ENCODE measurements at places on chromosomes 7 and 10.

DNA sequence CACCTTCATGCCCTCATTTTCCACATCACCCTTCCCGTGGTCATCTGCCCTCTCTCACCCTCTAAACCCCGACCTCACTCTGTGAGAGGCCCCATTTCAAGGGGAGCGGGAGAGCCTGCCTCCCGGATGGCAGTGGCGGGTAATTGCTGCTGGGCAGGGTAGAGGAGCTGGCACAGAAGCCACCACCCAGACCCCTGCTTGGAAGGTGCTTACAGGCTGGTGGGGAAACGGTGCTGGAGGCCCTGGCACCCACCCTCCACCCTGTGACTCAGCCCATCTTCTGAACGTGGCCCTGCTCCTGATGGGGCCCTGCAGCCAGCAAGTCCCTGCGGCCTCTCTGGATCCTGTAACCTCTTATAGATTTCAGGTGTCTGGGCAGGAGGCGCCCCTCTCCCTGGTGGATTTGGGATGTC lies 10.6 kb upstream of the PWWP2B start:
- DNase-seq, result no peak

DNA sequence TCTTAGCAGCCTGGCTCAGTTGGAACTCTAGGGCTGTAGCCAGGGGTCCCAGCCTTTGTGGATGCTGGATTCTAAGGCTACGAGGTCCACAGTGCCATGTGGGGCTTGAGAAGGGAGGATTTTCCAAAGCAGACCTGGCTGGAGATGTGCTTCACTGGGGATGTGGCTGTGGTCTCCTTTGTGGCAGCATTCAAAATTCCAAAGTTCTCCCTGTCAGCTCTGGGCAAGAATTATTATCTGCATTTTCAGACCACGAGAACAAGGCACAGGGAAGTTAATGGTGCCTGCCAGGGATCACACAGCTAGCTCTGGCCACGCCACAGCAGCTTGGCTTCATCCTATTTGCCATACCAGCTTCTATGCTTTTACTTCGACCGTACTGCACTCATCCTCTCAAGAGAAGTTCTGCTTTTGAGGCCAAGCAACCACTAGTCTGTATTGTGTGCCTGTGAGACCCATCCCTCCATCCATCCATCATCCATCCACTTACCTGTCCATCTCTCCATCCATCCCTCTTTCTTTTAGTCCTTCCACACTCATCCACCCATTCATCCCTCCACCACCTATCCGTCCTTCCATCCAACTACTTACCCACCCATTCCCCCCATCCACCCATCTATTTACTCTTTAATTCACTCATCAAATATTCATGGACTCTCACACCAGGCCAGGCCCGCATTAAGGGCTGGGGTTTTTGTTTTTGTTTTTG lies 71.5 kb downstream of the ZMIZ1 start:
- no peak for DNase-seq

GRCh38 chr7:69599955-69600709 lies 1.9 kb downstream of the AUTS2 start:
- DNase-seq, result no peak

GRCh38 chr7:106788637-106789036 lies 76.4 kb upstream of the PIK3CG start:
- DNase-seq, result no peak

DNA sequence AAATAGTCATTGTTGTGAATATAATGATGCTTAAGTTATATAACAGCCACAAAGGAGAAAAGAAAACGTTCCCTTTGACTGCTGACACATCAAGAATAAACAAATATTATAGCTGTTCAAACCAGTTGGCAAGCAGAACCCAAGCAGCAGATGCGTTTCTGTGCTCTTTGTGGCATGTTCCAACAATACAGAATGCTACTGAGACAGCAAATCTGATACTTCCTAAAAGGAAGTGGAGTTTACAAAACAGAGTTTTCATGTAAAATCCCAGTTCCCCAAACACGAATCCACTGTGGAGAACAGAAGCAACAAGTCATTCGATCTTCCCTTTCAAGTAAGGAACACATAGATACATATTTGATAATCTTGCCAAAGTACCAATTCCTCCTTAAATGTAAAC lies 170.9 kb upstream of the ASAH2 start:
- no peak for DNase-seq

GRCh38 chr7:51634025-51634424 lies 317.4 kb upstream of the COBL start:
- DNase-seq, result no peak

GRCh38 chr10:106775127-106775526 lies 389.4 kb downstream of the SORCS1 start:
- no peak for DNase-seq

DNA sequence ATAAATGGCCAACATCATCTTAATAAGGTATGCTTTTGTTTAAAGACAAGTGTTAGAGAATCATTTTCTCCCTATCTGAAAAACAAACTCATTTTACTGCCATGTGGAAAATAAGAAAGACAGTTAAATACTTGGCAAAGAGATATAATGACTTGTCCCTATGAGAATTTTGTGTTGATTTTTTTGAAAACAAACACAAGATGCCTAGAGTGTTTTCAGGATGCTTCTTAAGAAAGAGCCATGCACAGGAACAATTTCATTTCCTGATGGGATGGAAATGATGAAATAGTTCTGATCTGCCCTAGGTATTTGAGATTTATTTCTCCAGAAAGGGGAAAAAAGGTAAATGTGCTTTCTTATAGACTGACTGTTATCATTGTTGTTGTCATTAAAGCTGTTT lies 237.5 kb upstream of the GNAI1 start:
- no peak for DNase-seq

GRCh38 chr7:81645435-81645834 lies 124.4 kb downstream of the HGF start:
- no peak for DNase-seq

- DNase-seq, result no peak
Measured at GRCh38 chr7:44433255-44434022, 57.0 kb downstream of the NUDCD3 start.

GRCh38 chr10:4652111-4653010 lies 173.6 kb upstream of the AKR1E2 start:
- no peak for DNase-seq

- no peak for DNase-seq
Measured at GRCh38 chr7:71507680-71508602, 376.0 kb downstream of the GALNT17 start.

DNA sequence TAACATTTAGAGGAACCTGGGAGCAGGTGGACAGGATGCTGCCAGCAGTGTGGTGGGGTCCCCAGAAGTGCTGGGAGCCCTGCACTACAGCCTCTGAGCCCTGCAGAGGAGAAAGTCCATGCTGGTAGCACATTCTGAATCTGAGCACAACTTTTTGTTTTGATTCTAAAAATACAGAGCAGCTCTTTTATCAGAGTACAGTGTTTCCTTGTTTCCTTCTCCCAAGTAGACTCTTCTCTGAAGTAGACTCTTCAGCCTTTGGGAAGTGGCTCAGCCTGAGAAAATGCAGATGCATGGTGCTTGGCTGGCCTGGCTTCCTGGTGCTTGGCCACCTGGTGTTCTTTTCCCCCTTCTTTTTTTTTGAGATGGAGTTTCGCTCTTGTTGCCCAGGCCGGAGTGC lies 9.1 kb downstream of the ADCY1 start:
- no peak for DNase-seq

DNA sequence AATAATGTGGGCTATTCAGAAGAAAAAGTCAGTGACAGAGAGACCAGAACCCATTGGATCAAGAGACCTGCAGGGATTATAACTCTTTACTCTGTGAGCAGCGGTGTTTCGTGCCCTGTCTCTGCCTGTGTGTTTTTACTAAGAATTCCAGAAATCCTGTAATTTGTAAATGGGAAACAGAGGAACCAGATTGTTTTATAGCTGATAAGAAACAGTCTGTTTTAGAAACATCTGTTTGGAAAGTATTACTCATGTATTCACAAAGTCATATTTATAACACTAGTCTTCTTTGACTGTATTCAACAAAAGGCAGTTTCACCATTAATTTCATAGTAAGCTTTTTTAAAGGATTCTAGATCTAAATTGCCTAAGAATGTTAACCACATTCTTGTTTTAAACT lies 30.0 kb upstream of the VDAC2 start:
- no peak for DNase-seq

DNA sequence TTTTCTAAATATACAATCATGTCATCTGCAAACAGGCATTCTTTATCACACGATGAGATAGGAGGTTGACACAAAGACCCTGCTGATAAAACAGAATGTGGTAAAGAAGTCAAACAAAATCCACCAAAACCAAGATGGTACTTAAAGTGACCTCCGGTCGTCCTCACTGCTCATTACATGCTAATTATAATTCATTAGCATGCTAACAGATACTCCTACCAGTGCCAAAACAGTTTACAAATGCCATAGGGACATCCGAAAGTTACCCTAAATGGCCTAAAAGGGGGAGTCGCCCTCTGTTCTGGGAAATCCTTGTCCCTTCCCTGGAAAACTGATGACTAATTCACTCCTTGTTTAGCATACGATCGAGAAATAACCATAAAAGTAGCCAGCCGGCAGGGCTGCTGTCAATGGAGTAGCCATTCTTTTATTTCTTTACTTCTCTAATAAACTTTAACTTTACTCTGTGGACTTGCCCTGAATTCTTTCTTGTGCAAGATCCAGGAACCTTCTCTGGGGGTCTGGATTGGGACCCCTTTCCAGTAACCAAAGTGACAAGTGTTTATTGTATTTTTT lies 126.6 kb downstream of the CCDC71L start:
- no peak for DNase-seq

DNA sequence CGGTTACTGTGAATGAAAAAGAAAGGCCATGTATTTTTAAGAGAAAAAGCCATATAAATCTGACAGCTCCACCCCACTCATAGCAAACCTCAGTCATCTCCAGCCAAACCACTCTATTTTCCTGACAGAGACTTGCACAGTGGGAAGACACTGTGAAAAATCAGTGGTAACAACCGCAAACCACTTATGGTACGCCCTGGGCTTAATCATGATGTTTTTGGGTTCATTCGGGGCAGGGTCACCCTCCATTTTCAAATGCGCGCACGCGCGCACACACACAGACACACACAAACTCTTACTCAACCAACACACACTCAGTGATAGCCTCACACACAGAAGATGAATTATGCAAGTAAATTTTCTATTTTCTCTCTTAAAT lies 82.1 kb upstream of the HPS1 start:
- DNase-seq, result no peak

DNA sequence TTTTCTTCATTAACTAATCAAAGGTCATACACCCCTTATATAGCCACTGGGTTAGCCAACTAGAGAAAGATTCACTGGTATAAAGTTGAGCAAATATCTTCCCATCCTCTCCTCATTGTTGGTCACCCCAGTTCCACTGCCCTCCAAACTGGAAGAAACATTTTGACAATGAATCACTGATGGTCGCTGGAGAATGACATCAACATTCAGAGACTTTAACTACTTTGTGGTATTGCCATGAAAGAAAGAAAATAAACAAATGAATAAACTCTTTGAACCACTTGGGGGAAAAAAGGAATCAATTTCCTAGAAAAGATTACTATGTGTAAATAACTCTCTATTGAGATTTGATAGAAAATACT lies 23.4 kb downstream of the HYCC1 start:
- DNase-seq, result no peak

DNA sequence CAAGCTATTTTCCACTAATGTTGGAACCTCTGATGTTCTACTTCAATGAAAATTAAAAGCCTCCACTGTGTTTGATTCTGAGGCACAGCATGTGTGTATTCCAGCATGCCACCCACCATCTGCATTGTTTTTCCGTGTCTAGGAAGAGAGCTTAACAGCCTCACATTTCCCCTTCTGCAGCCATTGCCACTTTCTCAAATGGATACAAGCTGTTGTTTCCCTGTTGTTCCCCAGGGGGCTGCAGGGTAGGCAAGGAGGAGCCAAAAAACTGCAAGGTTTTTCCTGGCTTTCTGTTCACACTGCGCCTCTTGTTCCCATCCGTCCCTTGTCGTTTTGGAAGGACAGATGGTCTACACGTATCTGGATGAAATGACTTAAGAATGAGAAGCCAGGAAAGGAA lies 72.3 kb upstream of the DNAJB12 start:
- no peak for DNase-seq

DNA sequence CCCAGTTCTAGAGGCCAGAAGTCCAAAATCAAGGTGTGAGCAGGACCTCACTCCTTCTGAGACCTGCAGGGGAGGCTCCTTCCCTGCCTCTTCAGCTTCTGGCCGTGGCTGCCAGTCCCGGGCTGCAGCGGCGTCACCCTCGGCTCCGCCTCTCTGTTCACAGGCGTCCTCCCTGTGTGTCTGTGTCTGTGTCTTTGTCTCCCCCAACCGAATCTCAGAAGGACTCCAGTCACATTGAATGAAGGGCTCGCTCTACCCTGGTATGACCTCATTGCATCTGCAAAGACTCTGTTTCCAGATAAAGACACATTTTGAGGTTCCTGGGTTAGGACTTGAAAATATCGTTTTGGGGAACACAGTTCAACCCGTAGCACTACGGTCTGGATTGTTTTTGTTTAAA lies 33.1 kb upstream of the GALNT11 start:
- DNase-seq, result no peak

DNA sequence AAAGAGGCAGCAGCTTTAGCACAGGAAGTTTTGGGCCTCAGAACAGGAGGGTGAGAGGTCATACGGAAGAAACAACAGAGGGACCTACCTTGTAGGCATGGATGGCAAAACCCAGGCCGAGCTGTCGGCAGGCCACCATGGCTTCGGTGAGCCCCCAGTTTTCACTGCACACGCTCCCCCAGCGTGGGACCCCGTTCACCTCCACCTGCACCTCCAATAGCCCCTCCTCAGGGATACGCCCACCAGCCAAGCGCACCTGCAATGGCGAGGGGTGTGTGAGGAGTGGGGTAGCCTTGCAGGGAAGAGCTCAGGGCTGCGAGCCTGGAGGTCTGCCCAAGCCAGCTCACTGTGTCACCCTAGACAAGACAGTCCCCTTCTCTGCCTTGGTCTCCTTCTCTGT lies 11.3 kb downstream of the LOXL4 start:
- DNase-seq, result no peak

- DNase-seq, result no peak
Measured at GRCh38 chr7:151591866-151592265, 72.2 kb upstream of the RHEB start.

- no peak for DNase-seq
Measured at GRCh38 chr7:157485361-157485831, 148.6 kb downstream of the DNAJB6 start.

GRCh38 chr7:135800560-135800959 lies 51.9 kb upstream of the FAM180A start:
- DNase-seq, result no peak

- no peak for DNase-seq
Measured at GRCh38 chr7:135904282-135904681, 72.9 kb downstream of the MTPN start.
